ENCODE measurements at places on chromosomes 5 and 9.

GRCh38 chr9:33013962-33014664 lies 11.0 kb upstream of the DNAJA1 start:
- DNase-seq, result no peak

DNA sequence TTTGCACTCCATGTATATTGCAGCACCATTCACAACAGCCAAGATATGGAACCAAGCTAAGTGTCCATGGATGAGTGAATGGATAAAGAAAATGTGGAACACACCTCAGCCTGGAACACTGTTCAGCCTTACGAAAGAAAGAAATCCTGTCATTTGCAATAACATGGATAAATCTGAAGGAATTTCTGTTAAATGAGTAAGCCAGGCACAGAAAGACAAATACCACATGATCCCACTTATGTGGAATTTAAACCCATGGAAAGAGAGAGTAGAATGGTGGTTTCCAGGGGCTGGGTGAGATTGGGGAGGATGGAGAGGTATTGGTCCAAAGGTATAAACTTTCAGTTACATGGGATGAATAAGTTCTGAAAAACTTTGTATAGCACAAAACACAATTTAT lies 228.9 kb upstream of the CD180 start:
- no peak for DNase-seq

- no peak for DNase-seq
Measured at GRCh38 chr5:89722538-89722937, 687.0 kb downstream of the CETN3 start.

DNA sequence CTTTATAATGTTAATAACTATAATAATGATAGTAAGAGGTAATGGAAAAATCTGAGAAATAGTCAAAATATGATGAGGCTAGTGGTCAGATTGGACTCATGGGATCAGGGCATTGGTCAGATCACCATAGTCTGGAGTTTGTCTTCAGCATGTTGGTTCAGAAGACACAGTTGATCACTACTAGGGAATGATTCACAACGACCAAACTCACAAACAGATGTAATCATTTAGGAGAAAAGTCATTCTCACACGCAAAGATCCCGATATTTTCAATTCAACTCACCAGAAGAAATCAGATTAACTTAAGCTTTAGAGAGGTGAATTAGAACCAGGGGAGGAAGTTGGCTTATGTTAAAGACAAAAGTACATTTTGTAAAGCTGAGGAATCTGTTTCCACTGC lies 131.8 kb downstream of the LURAP1L start:
- no peak for DNase-seq

- DNase-seq, result no peak
Measured at GRCh38 chr9:77916820-77917219, 114.8 kb downstream of the GNAQ start.

DNA sequence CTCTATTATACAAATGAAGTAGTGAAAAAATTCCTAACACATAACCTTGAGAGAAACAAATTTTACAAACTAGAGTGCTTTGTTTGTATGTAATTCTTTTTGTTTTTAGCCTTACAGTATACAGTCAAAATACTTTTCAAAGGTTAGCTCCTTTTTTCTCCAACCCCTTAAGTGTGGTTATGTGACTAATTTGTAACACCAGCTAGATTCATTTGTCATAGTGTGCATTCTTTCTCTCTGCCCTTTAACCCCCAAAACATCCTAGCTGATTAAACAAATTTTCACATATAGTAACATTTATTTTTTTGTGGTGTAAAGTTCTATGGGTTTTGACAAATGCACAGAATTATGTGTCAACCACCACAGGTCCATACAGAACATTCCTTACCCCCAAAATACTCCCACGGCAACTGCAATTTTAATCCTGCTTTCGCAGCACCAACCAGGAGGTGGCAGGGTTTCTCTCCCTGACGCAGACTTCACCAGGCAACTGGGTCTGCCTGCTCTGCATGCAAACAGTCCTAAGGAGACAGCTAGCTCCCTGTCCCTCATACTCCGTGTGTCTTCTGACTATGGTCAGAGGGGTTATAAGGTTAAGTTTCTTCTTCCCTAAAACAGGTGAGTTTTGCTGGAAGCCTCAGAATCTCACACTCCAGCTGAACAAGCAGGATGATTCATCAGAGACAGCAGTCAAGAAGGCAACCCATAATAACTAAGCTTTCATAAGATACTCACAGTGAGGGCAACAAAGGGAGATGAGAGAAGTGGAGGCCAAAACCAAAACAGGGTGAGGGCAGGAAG lies 44.5 kb upstream of the NR5A1 start:
- peak; percentile 46 for DNase-seq

DNA sequence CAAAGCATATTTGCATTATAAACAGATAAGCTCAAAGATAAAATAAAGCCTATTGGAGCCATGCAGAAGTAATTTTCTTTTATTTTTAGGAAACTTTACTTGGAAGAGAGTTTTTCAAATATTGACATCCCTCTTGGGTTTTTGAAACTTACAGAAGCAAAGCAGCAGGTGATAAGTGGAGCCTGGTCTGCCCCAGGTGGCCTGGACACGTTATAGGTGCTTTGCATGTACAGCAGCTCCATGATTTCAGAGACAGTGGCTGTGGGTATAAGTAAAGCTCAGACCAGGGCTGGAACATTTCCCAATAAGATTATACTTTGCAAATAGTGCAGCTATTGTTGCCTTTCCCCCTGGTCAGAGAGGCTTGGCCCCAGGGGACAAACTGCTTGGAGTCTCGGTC lies 51.5 kb downstream of the CCDC192 start:
- no peak for DNase-seq

DNA sequence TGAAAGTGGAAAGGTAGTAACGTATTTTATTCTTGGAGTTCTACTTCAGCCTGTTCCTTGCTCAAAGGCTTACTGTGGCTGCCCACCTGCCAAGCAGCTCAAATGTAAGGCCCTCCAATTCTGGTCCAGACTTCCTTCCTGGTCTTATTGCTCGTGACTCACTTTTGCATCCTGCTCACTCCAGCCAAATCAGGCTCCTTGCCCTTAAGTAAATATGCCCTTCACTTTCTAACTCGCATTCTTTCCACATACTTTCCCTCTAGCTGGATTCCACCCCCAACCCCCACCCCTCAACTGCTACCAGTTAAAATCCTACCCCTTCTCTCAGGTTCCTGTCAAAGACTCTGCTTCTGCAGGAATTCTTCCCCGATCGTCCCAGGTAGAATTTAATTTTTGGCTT lies 96.6 kb downstream of the GALNT10 start:
- no peak for DNase-seq

DNA sequence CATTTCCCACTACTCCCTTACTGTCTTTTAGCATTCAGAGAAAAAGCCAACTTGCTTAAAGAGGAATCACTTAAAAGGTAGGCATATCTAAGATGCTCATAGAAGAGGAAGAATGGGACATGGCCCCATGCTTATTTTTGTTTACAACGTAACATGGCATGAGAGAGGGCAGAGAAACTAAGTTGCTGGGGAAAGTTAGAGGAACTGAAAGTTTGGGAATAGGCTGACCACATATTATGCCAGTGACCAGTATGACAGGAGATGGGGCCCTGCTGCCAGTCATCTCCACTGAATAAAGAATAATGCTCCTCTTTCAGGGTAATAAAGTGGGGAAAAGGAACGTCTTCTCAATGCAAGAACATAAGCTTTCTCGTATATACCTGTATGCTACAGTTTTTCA lies 1.9 kb downstream of the PLPP6 start:
- no peak for DNase-seq

- DNase-seq, result no peak
Measured at GRCh38 chr5:123936548-123936947, 424.6 kb downstream of the CSNK1G3 start.

GRCh38 chr5:172858990-172859811 lies 25.1 kb downstream of the ERGIC1 start:
- DNase-seq, result no peak

- no peak for DNase-seq
Measured at GRCh38 chr5:66143473-66144073, 527 bp upstream of the SREK1 start.

- no peak for DNase-seq
Measured at GRCh38 chr5:67014191-67014590, 182.4 kb downstream of the CD180 start.

DNA sequence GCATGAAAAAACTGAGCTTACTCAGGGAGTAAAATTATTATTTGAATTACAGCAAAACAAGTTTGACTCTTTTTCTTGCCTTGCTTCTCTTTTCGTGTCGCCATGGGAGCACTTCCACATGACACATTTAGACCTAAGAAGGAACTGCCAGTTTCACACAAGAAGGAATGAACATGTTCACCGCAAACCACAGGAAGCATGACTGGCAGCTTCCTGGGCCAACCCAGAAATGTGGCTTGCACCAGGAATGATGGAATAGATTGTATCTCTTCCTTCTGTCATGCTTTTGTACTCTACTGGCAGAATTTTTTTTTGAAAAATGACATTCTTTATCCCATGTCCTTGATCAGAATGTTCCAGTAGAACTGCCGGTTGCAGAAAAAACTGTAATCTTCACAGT lies 32.9 kb upstream of the MAN2A1 start:
- no peak for DNase-seq

DNA sequence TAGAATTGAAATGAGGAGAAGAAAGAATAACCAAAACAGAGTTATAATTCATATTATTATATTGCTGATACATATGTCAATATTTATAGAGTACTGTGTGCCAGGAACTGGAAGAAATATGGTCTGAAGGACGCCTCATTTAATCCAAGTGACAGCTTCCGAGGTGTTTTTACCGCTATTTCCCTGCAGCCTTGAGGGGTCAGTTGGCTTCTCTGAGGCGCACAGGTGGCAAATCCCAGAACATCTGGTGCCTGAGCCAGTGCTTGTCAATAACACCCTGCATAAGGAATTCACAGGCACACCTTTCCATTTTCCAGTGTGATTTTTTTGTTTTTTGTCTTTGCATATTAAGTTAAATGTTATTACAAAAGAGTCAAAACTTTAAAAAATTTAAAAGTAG lies 43.3 kb upstream of the CTSL start:
- DNase-seq, result no peak

DNA sequence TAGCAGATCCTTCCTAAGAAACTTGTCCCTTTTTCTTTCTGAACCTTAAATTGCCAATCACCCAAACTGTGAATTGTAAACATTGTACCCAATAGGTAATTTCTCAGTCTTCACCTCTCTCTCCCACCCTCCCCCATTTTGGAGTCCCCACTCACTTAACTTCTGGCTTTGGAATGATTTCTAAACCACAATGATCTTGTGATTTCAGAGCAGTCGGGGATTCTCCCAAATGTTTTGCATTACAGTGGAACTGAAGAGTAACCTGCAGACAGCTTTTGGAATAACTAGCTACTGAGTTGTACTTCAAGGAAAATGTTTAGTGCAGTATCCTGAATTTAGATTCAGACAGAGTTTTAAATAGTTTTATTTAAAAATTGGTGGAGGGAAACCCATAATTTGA lies 19.2 kb downstream of the SLC27A6 start:
- no peak for DNase-seq

GRCh38 chr5:62457071-62457470 lies 44.5 kb downstream of the IPO11 start:
- DNase-seq, result no peak

DNA sequence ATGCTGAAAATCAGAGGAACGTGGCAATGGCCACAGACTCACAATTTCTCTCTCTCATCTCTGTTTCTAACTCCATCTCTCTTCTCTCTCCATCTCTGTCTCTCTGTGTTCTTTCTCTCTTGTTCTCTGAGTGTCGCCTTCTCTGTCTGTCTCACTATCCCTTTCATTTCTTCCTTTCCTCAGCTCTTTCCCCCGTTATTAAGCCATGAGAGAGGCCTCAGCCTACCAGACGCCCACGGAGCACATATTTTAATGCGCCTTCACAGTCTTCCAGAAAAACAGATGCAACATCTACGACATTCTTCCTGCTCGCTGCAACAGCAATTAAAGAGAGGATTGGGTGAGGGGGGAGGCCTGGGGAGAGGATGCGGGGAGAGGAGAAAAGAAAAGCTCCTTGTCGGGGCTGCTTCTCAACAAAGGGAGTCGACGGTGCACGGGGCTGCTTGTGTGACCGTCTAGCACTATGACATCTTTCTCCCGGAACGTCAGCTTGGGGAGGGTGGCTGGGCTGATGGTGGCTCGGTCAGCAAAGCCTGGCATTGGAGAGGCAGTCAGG lies 37.7 kb upstream of the NEURL1B start:
- DNase-seq, result no peak

DNA sequence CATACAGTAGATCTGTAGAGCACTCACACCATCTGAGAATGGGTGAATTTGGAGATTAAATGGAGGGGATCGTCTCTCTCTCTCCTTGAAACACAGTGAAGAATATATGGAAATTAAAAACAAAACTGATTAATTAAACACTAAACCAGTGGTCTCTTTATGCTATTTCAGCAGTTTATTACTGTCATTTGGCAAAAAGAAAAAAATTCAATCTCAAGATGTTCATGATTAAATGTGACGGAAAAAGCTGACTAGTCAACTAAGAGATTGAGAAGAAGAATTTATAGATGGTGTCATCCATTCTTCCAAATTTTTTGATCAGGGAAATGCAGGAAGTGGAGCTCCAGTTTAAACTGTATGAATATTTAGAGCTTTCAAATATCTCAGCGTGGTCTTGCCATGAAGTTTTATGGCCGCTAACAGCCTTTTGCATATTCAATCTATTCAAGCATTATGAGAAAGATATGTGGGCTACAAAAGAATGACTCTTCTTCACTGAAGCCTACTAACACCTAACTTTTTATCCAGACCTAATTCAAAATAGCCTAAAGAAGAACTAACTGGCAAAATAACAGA lies 121.6 kb upstream of the DPYSL3 start:
- DNase-seq, result no peak

DNA sequence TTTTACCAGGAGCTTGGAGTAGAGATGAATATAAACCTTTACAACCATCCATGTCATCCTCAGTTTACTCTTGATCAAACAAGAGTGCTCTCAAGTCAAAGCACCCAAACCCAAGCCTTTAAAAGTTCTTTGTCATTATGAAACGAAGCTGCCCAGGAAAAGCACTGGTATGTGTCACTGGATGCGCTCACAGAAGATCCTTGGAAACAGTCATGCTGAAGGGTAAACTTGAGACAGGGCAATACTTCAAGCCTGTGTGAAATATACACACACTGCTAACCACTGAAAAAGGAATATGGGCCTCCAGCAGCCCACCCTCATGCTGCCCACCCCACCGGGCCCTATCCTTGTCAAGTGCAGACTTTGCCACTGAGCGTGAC lies 84.5 kb downstream of the PRRT1B start:
- no peak for DNase-seq

DNA sequence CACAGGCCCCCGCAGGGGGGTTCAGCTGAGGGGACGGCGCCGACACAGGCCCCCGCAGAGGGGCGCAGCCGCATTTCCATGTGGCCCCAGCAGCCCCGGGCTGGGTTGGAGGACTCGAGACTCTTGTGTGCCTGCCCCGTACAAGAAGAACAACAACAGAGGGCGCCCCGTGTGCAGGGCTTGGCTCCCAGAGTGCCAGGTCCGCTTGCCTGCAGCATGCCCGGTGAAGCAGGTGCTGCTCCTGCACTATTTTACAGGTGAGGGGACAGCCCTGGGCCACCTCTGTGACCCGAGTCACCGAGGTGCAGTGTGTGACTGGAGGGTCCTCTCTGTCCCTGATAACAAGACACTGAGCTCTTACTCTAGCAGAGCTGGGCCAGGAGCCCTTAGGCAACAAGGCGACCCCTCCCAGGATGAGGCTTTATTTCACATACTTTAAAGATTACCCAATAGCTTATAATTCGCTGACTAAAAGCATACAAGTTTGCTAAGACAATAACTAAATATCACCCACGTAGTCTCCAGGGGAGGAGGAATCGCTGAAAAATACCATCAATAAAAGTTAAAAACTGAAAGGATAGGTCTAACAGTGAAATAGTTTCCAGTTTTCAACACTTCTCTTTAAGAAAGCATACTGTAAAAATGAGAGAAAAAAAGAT lies 41.7 kb upstream of the SLC9A3 start:
- DNase-seq, result no peak

All from HCT116 (cell line).